Tongue (tissue), 3 donors: ENCODE measurements at places on chromosomes 6 and 20. TPM values are rescaled to one million over a fixed set of nuclear protein-coding genes. Genes with fewer than 3 reads are reported as not detected.

The LPA gene
- 0.10 TPM for total RNA-seq

The GGTLC1 gene
- not detected for total RNA-seq

The GFRA4 gene
- total RNA-seq: not detected

The OVOL2 gene
- 1.0 TPM for total RNA-seq

The WFDC5 gene
- not detected for total RNA-seq

The ADTRP gene
- total RNA-seq: not detected

The CCN5 gene
- total RNA-seq: 0.62 TPM

The DDX43 gene
- 1.1 TPM for total RNA-seq

The MCHR2 gene
- total RNA-seq: not detected

The RING1 gene
- 22.5 TPM for total RNA-seq

The NRM gene
- total RNA-seq: 5.2 TPM

The AKIRIN2 gene
- total RNA-seq: 26.4 TPM

The GJA1 gene
- 102 TPM for total RNA-seq

The NOX3 gene
- total RNA-seq: not detected

The RWDD2A gene
- total RNA-seq: 2.4 TPM

The APOM gene
- total RNA-seq: not detected

The SLC17A1 gene
- total RNA-seq: not detected

The KHDRBS2 gene
- total RNA-seq: 0.41 TPM

The DUSP15 gene
- 0.82 TPM for total RNA-seq
